BJ (cell line): ENCODE measurements at places on chromosomes 3 and 15.

DNA sequence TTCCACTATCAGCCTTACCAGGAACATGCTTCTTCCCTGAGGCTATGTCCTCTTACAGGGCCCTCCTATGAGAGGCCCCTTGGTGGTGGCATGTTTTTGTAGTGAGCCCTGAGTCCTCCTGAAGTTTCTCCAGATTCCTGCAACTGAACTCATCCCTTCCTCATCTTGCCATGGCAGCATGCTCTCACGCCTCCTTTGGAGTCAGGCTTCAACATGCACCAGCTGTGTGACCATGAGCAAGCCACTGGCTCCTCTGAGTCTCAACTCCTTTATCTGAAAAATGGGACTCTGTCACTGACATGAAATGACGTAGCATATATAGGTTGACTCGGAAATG is 216.3 kb upstream of the TLE3 start:
- DNase-seq: no peak

DNA sequence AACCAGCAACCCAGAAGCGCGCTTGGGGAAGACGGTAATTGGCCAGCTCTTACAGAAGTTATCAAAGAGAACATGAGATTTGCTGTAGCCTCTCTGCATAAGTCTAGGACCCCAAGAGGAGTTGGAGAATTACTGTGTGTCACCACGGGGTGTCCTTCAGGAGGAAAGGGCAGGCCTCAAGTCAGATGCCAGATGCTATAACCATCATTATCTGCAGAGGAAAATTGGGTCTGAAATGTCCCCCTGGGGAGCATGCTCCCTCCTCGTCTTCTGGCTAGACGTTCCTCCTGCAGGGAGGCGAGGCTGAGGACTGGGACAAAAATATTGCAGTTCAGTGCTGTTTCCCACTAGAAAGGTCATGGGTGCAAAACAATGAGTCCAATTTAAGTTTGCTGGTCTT is 380.5 kb upstream of the CFAP20DC start:
- no peak for DNase-seq

DNA sequence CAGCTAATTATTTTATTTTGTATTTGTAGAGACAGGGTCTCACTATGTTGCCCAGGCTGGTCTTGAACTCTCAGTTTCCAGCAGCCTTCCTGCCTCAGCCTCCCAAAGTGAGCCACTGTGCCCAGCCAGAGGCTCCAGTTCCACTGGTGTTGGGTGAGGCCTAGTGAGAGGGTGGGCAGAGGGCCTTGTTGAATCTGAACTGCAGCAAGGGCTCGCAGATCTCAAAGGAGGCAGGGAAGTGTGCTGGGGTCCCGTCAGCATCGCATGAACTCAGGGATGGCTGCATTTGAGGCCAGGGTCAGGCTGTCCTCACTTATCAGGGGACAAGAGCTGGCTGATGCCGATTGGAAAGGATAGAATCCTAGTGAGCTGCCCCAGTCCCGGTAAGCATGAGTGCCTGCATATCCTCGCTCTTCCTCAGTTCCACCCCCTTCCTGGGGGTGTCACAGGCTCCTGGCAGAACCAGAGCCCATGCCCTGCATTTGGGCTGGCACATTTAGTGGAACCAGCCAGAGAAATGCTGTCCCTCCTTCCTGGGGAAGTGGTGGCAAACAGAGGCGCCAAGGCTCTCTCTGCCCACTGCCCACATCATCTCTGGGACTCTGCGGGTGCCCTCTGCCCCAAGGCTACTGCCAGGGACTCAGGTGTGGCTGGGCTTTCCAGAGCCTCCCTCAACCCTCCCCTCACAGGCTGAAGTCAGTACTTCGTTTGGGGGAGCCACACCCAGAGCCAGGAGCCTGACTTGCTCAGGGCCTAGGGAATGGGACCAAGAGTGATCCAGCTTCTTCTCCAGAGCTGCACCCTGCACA is 24.1 kb downstream of the ALS2CL start:
- no peak for DNase-seq

DNA sequence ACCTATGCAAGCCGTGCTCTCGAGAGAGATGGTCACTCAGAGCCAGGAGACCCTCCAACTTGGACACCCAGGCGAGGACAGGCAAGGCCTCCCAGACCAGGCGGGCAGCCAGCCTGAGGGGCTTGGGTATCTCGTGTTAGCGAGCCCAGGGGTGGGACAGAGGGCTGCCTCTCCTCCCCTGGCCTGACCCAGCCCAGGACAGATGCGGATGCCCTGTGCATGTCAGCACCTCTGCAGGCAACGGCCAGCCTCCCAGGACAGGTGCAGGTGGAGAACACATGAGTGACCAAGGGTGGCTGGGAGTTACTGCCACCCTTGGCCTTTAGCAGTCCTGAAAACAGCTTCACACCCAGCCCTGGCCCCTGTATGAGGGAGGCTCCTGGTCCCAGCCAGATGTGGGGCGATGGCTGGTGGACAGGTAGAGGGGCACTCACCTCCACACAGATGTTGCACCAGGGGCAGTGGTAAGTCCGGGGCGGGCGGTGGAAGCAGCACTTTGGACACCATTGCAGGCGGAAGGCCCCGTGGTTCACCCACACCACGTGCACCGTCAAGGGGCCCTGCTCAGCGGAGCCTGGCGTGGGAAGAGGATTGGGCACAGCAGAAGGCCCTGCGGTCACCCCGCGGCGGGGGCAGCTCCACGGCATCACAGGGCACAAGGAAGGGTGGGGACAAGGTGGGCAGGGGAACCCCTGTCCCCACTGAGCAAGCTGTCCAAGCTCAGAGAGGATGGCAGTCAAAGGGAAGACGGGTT is 2.1 kb downstream of the ZDHHC19 start:
- DNase-seq: no peak

GRCh38 chr3:12268049-12268735 is 20.7 kb upstream of the PPARG start:
- no peak for DNase-seq

DNA sequence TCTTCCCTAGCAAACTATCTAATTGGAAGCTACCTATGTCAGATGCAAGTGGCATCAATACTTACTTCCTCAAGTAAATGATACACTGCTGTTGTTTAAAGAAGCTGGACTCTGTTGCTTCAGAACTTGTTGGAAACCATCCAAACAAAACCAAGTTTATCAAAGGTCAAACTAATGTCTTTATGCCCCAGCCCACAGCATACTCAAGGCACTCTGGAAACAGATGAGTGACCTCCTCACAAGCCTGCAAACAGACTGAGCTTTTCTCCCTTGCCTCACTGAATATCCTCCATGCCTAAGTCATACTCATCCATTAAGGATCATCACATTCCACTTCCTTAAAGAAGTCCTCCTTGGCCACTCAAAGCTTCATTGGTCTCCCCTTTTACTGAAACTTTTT is 107.4 kb upstream of the ACP3 start:
- no peak for DNase-seq

GRCh38 chr3:129745253-129745652 is 138.8 kb upstream of the PLXND1 start:
- DNase-seq: no peak
